ENCODE measurements at places on chromosomes 7 and 10. TPM values are rescaled to one million over a fixed set of nuclear protein-coding genes. Genes with fewer than 3 reads are reported as not detected.

The TCTN3 gene
- polyA plus RNA-seq = 55.3 TPM

- no peak for DNase-seq
Measured at GRCh38 chr7:138458576-138459412, 1.3 kb upstream of the TRIM24 start.

The NPFFR1 gene
- polyA plus RNA-seq = not detected

DNA sequence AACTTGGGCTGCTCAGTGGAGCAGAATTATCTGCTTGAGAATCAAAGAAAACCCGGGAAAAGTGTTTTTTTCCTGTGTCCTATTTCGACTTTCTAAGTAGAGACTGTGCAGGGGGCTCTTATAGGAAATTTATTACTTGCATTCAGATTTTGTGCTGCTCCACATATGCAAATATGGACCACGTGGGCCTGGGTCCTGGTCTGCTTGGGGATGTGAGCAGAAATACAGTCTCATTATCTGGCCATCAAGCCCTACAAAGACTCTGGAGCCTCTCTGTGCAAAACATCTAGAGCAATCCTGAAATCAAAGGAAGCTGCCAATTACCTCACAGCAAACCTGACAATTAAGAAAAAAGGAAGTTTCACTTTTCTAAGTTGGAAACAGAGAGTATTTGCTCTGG, 216.9 kb downstream of the LRMDA start:
- no peak for DNase-seq

DNA sequence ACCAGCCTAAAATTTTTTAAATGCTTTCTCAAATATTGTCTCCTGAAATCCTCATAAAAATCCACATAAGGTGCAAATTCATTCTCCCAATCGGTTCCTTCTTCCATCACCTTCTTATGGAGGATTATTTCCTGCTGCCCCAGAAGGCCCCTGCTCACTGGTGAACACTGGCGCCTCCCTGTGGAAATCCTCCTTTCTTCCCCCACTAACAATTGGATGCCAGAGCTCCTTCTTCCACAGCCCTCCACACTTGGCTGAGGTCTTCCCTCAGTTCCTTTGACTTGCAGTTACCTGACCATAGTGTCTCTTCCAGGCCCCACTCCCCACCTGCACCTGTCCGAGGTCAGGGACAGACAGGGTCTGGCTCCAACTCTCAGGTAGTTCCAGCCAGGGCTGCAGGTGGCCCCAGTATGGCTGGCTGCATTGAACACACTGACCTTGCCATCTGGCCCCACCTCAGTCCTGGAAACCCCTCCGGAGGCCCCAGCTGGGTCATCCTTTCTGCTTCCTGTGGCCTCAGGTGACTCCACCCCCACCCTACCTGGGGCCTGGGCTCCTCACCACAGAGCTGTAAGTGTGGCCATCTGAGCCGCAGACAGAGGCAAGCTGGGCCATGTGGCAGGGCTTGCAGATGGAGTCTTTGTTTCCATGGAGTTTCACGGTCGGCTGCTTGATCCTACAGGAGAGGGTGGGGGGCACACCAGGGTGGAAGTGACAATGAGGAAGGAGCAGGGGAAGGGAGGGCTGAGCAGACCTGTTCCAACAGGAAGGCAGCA, 18.4 kb downstream of the SPOCK2 start:
- DNase-seq = no peak

DNA sequence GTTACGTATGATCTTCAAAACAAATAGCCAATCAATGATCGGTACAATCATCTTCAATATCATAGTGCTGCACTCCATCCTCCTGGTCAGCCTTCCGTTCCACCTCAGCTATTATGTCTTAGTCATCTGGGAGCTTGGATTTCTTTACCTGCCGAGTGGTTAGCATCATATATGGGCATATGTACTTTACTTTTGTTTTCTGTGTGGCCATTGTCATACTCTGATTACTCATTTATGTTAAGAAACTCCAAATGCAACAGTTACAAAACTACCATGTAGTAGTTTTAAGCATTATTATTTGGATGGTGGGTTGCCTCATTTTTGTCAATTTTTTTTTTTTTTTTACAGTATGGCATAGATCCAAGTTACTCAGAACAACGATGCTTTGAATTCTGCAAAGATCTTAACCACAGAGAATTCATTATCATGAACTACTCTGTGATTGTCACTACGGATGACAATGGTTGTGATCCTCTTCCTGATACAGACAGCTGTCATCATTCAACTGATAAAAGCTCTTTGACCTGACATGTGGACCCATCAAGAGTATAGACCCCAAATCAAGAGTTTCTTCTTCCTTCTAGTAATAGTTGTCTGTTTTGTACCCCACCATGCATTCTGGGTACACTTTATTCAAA, 52.1 kb upstream of the NME8 start:
- DNase-seq = no peak
